Progenitor cell of endocrine pancreas (in vitro differentiated cells): ENCODE measurements at places on chromosomes 1 and 21.

DNA sequence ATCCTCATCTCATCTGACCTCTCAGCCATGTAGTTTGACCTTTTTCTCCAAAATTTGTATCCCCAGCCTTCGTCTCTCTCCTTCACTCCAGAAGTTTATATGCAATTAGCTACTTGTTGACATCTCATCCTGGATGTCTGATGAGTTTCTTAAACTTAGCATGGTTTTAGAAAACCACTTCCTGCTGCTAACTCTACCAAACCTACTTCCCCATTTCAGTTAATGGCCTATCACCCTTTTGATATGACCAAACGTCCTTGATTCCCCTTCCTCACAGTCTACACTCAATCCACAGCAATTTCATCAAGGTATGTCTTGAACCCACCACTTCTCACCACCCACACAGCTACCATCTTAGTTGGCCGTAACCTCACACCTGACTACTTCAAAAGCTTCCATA is 121.9 kb downstream of the LRRC40 start:
- no peak for DNase-seq

GRCh38 chr1:77876884-77877283 is 11.5 kb upstream of the NEXN start:
- DNase-seq = no peak

- DNase-seq = no peak
Measured at GRCh38 chr1:162587347-162587746, 25.8 kb downstream of the UAP1 start.

GRCh38 chr1:216884614-216885229 is 161.5 kb upstream of the ESRRG start:
- DNase-seq = no peak

DNA sequence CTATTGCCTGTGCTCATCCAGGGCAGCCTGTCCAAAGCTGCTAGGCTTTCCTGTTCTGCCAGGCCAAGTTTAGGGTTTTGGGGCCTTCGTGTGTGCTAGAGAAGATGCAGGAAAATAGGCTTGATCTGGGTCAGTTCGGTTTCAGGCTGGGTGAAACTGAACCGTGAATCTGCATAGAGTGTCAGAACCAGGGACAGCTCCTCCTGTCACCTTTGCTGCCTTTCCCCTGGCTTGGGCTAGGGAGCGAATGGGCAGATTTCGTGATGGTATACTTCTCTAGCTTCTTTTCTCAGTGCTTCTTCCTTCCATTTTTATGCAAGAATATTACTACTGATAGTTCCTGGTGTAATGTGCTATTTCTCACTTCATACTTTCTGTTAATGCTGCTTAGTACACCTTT is 6.0 kb upstream of the AGO1 start:
- peak; percentile 30 for DNase-seq
